Right ventricle myocardium inferior (tissue), 1 donor: ENCODE measurements at places on chromosomes 5 and 9. TPM values are rescaled to one million over a fixed set of nuclear protein-coding genes. Genes with fewer than 3 reads are reported as not detected.
A peak's percentile ranks its signal among the peaks of the same experiment; 100 is the strongest.

DNA sequence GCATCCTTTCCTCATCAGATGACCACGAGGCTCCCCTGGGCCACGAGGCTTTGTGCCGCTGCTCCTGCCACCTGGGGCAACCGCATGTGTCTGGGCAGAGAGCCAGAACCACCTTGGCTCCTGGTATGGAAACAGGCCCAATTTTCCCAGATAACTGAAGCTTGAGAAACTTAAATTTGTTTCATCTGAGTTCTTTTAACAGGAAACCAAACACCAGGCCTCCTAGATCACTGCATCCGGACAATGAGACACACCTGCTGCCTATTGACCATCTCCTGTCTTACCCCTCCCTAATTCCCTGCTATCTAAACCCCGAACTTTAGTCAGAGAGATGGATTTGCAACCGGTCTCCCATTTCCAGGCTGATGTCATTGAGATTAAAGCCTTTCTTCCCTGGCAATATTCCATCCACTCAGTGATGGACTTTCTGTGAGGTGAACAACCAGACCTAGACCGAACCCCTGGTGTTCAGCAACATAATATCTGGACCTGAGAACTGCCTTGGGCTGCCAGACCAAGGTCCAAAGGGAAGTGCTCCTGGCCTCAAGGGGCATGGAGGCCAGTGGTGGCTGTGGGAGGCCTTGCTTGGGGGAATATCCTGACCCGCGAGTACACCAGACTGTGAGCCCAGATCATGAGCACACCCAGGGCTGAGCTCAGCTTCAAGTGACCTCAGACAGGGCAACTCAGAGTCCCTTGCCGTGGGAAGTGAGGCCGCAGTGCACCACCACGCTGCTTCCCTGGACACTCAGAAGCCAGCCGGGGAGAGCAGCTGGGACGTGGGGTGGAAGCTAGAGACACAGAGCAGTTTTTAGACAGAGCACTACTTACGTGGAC lies 199.7 kb downstream of the HSPA4 start:
- DNase-seq = no peak

GRCh38 chr9:131238402-131239021 lies 37.8 kb downstream of the FAM78A start:
- peak; percentile 80 for DNase-seq

DNA sequence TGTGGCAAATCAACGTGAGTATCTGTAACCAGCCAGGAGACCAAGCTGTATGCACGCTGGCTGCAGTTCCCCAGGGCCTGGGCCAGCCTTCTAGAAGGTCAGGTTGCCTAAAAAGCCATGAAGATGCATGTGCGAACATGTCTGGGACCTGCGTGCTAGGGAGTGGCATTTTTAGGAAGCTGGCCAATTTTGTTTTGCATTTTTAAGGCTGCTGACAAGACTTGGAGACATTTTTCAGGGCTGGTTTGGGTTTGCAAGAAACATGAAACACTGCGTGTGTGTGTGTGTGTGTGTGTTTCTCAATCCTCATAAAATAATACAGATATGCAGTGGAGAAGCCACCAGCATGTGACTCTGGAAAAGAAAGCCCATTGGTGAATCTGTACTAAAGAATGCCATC lies 5.1 kb downstream of the TGFBI start:
- DNase-seq = no peak

GRCh38 chr5:16178745-16179372 lies 732 bp downstream of the MARCHF11 start:
- DNase-seq = peak; percentile 78

GRCh38 chr5:95134326-95134725 lies 150.6 kb downstream of the MCTP1 start:
- DNase-seq = no peak

DNA sequence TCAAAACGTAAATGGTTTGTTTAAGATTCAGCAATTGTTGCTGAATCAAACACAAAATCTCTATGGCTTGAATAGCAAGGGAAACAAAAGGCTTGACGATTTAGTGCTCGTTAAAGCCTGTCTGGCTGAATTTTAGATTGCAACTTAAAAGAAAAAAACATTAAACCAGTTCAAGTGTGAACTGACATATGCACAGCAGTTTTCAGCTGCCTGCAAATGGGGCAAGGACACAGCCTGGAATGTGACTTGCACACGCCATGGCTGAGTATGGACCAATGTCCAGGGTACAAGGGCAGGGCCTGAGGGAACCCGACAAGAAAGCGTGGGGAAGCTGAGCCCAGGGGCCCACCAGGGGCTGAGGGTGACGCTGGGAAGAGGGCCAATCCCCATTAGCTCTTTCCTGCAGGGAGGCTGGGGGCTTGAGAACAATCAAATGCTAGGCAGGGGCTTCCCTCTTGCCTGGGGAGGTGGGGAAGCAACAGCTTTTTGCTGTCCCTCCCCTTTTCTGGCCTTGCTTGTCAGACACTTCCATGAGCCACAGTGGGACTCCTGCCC lies 89.6 kb upstream of the LRRTM2 start:
- DNase-seq = no peak

DNA sequence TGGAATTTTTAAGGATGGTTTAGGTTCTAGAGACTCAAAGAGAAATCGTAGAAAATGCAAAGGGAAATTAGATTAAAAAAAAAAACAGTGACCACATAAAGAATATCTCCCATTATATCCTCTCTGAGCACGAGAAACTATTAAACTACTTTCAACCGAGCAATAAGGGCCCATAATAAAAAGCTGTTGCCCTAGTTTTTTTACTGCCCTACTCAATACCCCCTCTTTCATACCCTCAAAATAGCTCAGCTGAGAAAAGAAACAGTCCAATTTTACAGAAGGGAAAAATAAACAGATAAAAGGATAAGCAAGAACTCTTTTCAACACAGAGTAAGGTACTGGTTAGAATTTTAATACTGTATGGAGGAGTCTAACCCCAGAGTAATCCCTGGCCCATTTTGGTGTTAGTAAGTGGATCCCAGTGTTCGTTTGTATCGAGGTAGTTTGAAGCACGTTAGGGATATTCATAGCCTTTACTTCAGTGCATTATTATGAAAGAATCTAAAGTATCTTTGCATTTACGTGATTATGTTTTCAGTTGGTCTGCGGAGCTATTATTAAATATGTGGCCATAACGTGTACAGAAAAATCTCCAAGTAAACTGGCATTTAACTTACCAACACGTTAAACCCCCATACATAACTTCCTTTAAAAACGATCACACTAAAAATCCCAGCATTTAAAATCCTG lies 980 bp upstream of the RHOBTB3 start:
- no peak for DNase-seq

DNA sequence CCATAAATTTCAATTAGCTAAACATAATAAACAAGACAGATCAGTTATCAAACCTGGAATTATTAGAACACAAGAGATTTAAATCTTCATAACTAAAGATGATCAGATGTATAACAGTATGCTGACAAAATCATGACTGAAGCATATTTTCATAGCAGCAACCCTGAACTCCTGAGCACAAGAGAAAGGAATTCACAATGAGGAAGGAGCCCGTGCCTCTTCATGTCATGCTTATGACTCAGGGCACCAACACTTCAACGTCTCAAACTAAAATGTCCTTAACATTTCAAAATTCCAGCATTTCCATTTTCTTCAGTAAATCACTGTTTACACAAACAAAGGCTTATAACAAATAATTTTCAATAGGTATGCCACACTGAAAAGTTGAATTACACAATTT lies 6.7 kb downstream of the AP3B1 start:
- no peak for DNase-seq

DNA sequence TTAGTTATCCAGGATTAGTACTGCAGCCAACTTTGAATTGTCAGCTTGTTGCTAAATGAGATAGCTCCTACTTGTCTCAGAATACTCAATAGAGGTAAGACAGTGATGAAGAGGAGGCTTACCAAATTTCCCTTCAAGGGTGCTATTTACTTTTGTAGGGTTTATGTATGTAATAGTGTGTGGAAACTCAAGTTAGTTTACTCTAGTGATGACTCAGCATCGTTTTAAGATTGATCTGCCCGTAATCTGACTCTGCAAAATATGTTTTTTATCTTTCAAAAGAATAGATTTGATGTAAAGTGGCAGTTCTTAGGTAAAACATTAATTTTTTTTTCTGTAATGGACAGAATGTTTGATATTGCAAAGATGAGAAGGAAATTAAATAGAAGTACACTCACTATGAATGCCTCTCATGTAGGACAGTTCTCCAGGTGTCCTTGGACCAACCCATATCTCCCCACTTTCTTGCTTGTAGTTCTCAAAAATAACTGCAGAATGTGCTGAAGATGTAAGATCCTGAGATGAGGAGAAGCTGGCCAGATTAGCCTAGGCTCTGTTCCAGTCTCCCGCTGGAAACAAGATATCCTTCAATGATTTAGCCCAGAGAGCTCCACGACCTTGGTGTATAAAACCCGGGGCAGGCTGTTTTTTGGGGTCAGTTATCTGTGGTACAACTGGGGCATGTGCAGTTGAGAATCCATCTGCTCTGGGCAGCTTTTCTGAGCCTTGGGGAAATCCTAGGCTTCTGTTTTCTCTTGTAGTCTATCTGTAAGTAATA lies 24.4 kb upstream of the MROH2B start:
- DNase-seq = no peak

DNA sequence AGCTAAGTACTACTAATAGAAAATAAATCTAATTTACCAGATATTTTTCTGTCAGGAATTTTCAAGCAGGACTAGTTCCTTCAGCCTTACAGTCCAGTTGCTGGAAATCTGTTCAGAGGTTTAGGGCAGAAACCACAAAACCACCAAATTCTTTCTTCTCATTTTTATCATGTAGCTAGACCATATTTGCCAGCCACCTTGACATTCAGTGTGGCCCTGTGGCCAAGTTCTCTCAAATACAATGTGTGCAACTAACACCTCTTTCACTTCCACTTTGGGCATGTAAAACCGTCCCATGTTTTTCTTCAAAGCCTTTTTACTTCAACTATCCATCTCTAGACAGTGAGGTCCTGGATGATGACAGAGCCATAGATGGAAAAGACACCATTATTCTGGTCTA lies 1133.2 kb upstream of the CDH18 start:
- no peak for DNase-seq

DNA sequence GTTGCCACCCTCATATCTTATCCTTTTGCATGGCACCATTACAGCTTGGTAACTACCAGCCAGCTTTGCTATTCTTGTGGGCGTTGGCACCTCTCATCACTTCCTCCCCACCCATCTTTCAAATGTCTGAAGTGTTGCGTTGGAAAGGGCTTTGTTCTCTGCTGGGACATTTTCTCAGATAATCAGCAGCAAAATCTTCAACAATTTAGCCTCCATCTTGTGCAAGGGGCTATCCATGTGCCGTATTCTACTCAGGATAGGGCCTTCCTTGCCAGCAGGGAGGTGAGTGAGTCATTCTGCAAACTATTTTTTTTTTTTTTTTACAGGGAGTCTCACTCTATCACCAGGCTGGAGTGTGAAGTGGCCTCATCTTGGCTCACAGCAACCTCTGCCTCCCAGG lies 62.1 kb upstream of the NUDT12 start:
- no peak for DNase-seq

- no peak for DNase-seq
These were observed 2.9 kb downstream of the PBX3 start for GRCh38 chr9:125749951-125750626.

DNA sequence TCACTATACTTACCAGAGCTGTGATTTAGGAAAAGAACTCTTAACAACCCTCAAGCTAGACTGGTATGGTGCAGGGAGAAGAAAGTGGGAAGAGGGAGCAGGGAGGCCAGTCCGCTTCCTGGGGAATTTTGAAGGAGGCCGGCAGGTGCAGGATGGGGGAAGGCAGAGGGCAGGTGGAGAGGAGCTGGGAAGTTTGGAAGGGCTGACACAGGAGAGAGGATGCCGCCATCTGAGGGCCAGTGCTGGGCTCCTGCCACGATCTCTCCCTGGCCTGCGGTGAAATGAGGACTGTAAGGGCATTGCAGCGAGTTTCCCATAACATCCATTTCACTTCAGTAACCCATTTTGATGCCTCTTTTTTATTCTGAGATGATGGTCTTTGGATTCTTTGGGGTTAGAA lies 8.9 kb downstream of the DAB2IP start:
- DNase-seq = no peak

DNA sequence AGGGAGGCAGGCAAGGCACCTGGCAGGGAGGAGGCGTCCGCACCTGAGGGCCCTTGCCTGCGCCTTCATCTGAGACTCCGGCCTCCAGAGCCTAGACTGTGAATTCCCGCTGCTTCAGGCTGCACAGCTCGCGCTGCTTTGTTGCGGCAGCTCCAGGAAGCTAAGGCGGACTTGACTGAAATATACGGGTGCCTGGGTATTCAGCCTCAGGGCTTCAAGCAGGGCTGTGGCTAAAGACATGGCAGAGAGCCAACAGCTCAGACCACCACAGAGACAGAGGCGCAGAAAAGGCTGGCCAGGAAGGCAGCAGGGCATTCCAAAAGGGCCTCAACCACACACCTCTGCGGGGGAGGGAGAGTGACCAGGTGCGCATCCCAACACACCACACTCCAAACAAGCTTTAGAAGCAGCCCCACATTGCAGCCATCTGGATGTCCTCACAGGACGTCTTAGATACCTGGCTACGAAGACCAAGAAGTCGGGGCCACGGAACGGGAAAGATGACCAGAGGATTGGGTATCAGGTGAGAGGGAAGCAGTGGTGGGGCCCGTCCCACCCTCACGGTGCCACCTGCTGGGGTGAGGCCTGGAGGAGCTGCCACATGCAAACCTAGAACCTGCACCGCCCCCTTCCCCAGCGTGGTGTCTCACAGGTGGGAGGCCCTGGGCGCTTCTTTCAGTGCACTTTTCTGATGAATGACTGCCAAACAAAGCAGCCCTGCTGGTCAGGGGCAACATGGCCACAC lies 1.7 kb upstream of the DPH7 start:
- DNase-seq = no peak

GRCh38 chr9:93699650-93700049 lies 123.3 kb downstream of the PHF2 start:
- no peak for DNase-seq

DNA sequence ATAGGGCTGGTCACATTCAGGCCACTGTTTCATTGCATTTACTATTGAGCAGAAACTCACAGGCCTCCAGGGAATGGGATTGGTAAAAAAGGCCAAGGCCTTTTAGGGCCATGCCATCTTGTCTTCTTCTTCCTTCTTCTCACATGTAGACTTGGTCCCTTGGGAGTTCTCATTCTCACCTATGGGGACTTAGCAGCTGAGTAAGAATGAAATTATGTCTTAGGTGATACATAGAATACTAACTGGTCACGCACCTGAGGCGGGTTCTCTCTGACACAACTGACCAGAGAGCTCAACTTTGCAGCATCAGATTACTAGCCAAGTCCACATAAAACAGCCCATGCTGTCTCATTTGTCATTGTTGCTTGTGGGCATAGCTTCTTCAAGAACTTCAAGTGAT lies 641.8 kb downstream of the EFNA5 start:
- DNase-seq = no peak

- no peak for DNase-seq
These were observed 20.7 kb downstream of the COL23A1 start for GRCh38 chr5:178569485-178569884.

- no peak for DNase-seq
These were observed 8.7 kb downstream of the ANP32B start for GRCh38 chr9:97991818-97992217.

- no peak for DNase-seq
These were observed 12.8 kb upstream of the MTAP start for GRCh38 chr9:21789541-21790037.

The SAP30L gene
- 39.2 TPM for total RNA-seq

The OTULINL gene
- 6.0 TPM for total RNA-seq

The TGFBI gene
- total RNA-seq = 66.5 TPM

The TTC23L gene
- not detected for total RNA-seq

The FOXD1 gene
- not detected for total RNA-seq

The PLGRKT gene
- total RNA-seq = 44.3 TPM

The SYNPO gene
- 587 TPM for total RNA-seq

The GLRA1 gene
- not detected for total RNA-seq
